ENCODE measurements at places on chromosomes 2 and 18.

DNA sequence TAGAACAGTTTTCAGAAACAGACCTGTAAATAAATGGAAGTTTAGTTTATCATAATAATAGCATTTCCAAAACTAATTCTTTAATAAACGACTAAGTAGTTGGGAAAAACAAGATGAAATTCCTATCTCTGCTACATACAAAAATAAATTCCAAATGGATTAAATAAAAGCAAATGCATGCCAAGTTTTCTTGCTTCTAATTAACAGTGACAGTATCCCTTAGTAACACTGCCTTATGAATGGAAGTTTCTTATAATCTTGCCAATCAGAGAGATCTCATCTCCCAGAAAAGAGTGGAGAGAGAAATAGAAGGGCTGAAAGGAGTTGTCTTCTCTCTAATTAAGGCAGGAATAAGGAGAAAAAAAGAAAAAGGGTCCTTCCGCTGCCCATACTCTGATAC lies 133.9 kb downstream of the GFPT1 start:
- no peak for DNase-seq

- no peak for DNase-seq
Observed at GRCh38 chr2:147450661-147451510, 393.9 kb upstream of the ACVR2A start.

DNA sequence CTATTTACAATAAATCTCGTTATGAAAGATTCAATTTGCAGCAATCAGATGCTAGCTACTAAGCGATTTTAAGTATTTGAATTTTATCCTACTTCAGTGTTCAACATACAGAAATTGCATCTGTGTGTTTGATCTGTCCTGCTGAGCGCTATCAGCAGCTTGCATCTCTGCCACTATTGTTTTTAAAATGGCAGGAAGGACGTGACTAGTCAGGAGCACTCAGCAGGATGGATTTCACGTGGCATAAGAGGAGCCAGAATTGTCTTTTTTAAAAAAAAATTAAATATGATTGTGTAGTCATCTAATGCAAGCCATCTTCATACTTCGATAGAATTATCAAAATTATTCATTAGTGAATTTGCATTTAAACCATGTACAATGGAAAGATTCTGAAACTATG lies 2.8 kb upstream of the KLHL14 start:
- no peak for DNase-seq

- no peak for DNase-seq
Observed at GRCh38 chr2:213266421-213266820, 17.8 kb upstream of the SPAG16 start.

- no peak for DNase-seq
Observed at GRCh38 chr18:63823516-63824219, 48.5 kb downstream of the SERPINB7 start.

DNA sequence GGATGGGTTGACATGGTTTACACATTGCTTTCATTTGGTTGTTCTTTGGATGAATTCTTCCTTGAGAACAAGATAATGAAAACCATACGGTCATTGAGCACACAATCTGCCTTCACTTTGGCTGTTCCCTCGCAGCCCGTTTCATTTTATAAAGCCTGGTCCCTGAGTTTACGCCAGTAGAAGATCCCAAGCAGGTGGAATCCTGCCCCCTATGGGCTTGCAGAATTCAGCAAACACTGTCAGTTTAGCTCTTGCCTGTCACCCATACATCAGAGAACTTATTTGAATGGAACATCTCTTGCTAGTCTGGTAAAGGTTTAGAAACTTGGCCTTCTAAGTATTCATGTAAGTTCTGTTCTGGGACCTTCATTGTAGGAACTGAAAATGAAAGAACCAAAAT lies 666.4 kb upstream of the ZEB2 start:
- no peak for DNase-seq

DNA sequence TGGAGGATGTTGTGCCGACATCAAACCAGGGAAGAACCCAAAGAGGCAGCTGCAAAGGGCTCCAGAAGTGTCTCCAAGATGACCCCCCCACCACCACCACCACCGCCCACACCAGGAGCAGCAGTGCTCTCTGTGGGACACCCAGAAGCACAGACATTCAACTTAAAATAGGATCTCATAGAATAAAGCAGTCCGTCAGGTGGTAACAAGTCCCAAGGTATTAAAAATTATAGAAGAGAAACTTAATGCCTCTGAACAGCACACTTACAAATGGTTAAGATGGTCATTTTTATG lies 155.5 kb upstream of the ID2 start:
- no peak for DNase-seq

DNA sequence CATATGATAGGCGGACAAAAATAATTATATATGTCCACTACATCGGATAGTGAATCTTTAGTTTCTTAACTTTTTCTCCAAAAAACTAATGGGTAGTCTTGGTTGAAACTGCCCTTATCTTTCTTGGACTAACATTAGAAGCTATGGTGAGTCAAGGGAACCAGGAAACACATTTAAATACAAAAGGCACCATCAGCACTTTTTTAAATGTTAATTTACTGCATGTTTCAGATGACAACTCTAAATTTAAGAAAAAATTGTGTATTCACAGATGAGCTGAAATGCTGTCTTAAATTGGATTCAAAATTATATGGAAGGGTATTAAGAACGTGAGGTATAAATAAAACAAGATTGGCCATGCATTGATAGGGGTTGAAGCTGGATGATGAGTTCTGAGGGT lies 75.6 kb upstream of the CERS6 start:
- no peak for DNase-seq

- peak; percentile 71 for DNase-seq
Observed at GRCh38 chr2:43898134-43898837, 59.5 kb downstream of the ABCG8 start.

DNA sequence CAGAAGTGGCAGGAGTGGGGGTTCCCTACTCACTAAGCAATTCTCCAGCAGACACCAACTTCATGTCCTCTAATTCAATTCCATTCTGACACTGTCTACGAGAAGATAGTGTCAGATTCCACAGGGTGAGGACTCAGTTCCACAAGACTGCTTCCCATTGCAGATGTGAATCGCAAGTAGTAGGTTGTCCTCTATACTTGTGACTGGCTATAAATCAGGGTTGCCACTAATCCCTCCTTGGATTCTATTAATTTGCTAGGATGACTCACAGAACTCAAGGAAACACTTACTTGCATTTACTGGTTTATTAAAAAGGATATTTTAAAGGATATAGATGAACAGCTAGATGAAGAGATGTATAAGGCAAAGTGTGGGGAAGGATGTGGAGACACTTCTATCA lies 184.1 kb upstream of the ACVR2A start:
- DNase-seq: no peak

- DNase-seq: no peak
Observed at GRCh38 chr18:30940952-30941539, 101.5 kb downstream of the DSC3 start.

- peak; percentile 86 for DNase-seq
Observed at GRCh38 chr2:28683100-28683706, 68.4 kb upstream of the PPP1CB start.

GRCh38 chr2:146131785-146132184 lies 1611.9 kb upstream of the ZEB2 start:
- DNase-seq: no peak

- DNase-seq: no peak
Observed at GRCh38 chr18:3885209-3885792, 435.3 kb downstream of the TGIF1 start.

DNA sequence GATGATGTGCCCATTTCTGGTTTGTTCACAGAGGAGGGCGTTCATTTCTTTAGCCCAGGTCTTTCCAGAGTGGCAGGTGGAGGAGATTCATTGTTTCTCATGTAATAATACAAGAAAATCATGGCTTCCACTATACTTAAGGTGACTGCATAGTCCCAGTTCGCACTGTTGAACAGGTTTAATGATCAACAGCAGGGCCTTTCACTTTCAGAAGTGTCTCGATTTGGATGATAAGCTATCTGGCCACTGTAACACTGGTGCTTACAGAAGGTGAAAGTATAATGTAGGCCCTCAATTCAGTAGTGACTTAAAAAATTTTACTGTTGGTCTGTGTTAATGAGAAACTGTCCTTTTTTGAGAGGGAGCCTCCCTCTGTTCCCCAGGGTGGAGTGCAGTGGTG lies 1.4 kb downstream of the RMC1 start:
- no peak for DNase-seq

- no peak for DNase-seq
Observed at GRCh38 chr2:99875627-99876201, 266.7 kb downstream of the AFF3 start.
